ENCODE measurements at places on chromosomes 13 and 19. TPM values are rescaled to one million over a fixed set of nuclear protein-coding genes. Genes with fewer than 3 reads are reported as not detected.

DNA sequence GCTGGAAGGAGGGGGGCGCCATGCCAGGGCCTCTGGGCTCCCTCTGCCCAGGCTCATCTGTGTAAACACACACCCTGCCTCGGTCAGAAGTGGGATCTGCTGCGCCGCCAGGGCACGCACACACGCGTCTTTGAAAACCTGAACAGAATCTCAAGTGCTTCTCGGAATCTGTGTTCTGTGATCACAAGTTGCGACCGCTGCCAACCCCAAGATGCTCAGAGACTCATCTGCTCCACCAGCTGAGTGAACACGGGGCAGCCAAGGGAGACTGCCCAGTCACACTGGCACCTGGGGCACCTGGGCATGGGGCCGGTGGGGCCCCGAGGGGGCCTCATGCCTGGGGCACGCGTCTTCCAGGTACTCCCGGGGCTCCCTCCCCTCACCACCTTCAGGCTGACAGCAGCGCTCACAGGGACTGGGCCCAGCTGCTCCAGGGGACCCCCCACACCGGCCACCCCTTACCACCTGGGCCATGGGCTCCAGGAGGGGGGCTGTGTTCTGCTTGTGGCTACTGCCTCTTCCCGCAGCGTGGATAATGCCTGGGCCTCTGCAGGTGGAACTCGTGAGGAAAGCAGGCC is 59.0 kb downstream of the KLF2 start:
- H3K4me3 ChIP-seq, result no peak overlapping the region
- peaks cover 27% of the 10 kb centered on the region for H3K36me3 ChIP-seq
- H3K27me3 ChIP-seq, result no peaks in the 10 kb centered on the region

- no peak overlapping the region for H3K4me3 ChIP-seq
- no peak overlapping the region for H3K27ac ChIP-seq
- no peaks in the 10 kb centered on the region for H3K4me1 ChIP-seq
- DNase-seq, result peak; percentile 12
- no peaks in the 10 kb centered on the region for H3K36me3 ChIP-seq
- H3K27me3 ChIP-seq, result no peaks in the 10 kb centered on the region
These were observed 93.4 kb downstream of the UQCRFS1 start for GRCh38 chr19:29119590-29119989.

DNA sequence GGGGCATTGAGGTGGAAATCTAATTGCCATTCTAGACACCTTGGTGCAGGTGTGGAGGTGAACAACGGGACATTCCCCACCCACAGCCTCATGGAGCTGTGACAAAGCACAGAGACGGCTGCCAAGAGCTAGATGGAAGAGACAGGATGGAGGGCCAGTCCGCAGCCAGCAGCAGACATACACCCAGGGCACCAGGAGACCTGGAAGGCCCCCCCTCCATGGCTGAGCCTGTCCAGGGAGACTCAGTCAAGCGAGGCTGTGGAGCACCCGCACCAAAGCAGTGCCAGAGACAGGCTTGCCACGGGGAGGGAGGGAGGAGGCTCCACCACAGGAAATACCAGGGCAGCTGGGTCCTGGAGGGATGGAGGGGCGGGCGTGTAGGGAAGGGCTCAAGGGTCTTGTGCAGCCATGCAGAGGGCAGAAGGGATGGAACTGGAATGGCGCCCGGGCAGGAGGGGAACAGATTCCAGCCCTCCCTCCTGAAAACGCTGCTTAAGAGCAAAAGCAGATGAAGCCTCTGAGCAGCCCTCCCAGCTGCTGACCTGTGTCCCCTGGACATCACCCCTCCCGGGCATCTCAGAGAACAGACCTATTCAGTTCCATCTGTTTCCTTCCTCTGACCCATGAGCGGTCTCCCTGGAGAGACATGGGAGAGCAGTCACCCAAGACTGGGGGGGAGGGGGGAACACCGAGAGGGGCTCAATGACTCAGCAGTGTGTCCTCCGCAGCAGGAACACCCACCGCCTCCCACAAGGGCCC is 14.4 kb downstream of the EPS15L1 start:
- H3K4me3 ChIP-seq, result peak overlapping the region; percentile 23
- no peaks in the 10 kb centered on the region for H3K27me3 ChIP-seq
- peaks cover 34% of the 10 kb centered on the region for H3K4me1 ChIP-seq
- peak overlapping the region; percentile 39 for H3K27ac ChIP-seq
- H3K36me3 ChIP-seq, result no peaks in the 10 kb centered on the region
- peak; percentile 74 for DNase-seq

GRCh38 chr19:21705393-21705792 is 62.0 kb downstream of the ZNF100 start:
- no peak for DNase-seq
- no peak overlapping the region for H3K4me3 ChIP-seq
- no peaks in the 10 kb centered on the region for H3K27me3 ChIP-seq
- H3K27ac ChIP-seq, result no peak overlapping the region
- no peaks in the 10 kb centered on the region for H3K4me1 ChIP-seq
- no peaks in the 10 kb centered on the region for H3K36me3 ChIP-seq

- peaks cover 6% of the 10 kb centered on the region for H3K4me1 ChIP-seq
- H3K36me3 ChIP-seq, result no peaks in the 10 kb centered on the region
- DNase-seq, result no peak
- H3K4me3 ChIP-seq, result no peak overlapping the region
- H3K27me3 ChIP-seq, result no peaks in the 10 kb centered on the region
These were observed 3.2 kb downstream of the PCSK4 start for GRCh38 chr19:1486720-1487575.

- no peak overlapping the region for H3K27ac ChIP-seq
- no peak for DNase-seq
- no peaks in the 10 kb centered on the region for H3K27me3 ChIP-seq
- no peaks in the 10 kb centered on the region for H3K36me3 ChIP-seq
- no peak overlapping the region for H3K4me3 ChIP-seq
These were observed 323.0 kb downstream of the DNAJC15 start for GRCh38 chr13:43346427-43346826.

DNA sequence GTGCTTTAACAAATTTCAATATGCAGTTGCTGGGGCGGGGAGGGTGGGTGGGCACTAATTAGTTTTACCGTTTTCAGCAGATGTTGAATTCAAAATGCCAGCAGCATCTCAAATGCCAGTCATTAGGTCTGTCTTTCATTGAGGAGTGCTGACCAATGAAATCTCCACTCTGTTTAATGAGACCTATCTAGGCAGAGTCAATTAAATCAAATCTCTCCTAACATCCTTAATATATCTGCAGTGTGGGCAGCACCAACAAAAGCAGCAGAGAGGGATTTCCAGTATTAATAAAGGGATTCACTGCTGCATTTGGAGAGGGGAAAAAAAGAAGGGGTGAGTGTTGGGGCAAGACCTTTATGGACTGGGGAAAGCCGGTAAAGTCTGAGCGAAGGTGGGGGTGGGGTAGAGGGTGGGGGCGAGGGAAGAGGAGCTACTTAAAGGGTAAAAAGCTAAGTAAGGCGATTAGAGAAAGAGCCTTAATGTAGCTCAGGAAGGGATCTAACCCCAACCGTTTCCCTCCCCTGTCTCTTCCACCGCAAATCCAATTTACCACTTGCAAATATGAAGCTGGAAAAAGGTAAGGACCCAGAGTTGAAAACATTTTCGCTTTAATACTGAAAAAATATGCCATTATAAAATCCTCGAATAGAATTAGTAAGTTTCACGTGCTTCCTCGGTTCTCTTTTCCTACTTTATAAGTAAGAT is 4.5 kb downstream of the SLITRK1 start:
- peaks cover 28% of the 10 kb centered on the region for H3K27me3 ChIP-seq
- H3K27ac ChIP-seq, result no peak overlapping the region
- no peak overlapping the region for H3K4me3 ChIP-seq

DNA sequence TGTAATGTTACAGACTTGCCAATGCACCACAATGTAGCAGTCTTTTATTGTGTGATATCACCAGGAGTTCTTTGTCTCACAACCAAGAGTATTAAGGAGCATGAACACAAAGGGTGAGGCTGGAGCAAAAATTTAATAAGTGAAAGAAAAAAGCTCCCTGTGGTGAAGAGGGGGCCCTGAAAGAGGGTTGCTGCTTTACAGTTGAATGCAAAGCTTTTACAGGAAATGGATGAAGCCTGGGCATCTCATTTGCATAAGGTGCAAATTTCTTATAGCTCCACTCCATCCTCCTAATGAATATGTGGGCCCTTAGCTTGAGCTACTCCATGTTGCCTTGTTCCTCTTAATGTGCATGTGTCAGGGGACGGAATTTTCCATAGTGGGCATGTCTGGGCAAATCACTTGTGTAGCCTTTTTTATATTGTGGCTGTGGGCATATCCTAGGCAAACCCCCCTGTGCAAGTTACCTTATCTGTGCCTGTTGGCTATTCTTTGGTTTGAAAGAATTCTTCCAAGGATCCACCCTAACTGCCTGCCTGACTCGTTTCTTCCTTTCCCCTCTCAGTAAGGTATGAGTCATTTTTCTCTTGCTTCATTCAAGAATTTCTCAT is 45.3 kb upstream of the TRPC4 start:
- H3K4me1 ChIP-seq, result no peaks in the 10 kb centered on the region
- H3K36me3 ChIP-seq, result no peaks in the 10 kb centered on the region
- H3K27ac ChIP-seq, result no peak overlapping the region
- H3K27me3 ChIP-seq, result no peaks in the 10 kb centered on the region
- H3K4me3 ChIP-seq, result no peak overlapping the region
- no peak for DNase-seq

DNA sequence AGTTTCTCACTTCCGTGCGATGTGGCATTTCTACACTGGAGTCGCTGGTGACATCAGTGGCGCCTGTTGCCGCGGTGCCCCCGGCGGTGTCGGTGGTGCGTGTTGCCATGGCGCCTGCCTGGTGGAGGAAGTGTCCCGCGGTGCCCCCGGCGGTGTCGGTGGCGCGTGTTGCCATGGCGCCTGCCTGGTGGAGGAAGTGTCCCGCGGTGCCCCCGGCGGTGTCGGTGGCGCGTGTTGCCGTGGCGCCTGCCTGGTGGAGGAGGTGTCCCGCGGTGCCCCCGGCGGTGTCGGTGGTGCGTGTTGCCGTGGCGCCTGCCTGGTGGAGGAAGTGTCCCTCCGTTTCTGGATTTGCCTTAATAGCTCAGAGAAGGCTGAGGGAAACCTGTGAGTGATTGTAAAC is 127.6 kb downstream of the KDM4B start:
- H3K27me3 ChIP-seq, result no peaks in the 10 kb centered on the region
- no peak overlapping the region for H3K4me3 ChIP-seq
- no peaks in the 10 kb centered on the region for H3K36me3 ChIP-seq
- H3K27ac ChIP-seq, result no peak overlapping the region
- no peak for DNase-seq

GRCh38 chr19:16660763-16661479 is at the start of gene TMEM38A:
TSS of gene TMEM38A (plus strand) at chr19:16661139. CDS start at chr19:16661218, 79 bp downstream.
- H3K27me3 ChIP-seq, result no peaks in the 10 kb centered on the region
- peaks cover 19% of the 10 kb centered on the region for H3K4me1 ChIP-seq
- peak within 1 kb of the TSS; percentile 68 for H3K27ac ChIP-seq
- H3K4me3 ChIP-seq, result peak within 1 kb of the TSS; percentile 76
- peak; percentile 47 for DNase-seq
- peaks cover 25% of the 10 kb centered on the region for H3K36me3 ChIP-seq

GRCh38 chr19:14575428-14575980 is 3.6 kb upstream of the NDUFB7 start:
- H3K27ac ChIP-seq, result no peak overlapping the region
- H3K4me3 ChIP-seq, result no peak overlapping the region
- H3K27me3 ChIP-seq, result no peaks in the 10 kb centered on the region
- H3K4me1 ChIP-seq, result peaks cover 9% of the 10 kb centered on the region
- no peaks in the 10 kb centered on the region for H3K36me3 ChIP-seq

DNA sequence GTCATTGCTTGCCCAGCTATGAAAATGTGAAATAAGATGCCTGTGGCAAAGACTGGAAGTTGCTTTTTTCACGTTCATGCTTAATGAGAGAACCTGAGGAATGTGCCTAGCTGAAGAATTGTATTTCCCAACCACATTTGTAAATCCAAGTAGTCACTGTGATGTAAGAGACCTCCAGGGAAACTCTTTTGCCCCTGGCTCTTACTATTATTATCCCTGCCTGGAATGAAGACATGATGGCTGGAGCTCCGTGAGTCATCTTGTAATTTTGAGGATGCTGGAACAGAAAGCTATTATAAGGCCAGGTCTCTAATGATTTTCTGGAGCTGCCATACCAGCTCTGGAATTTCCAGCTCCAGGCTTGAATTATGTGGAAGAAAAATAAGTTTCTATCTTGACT is 894.3 kb downstream of the DIAPH3 start:
- no peaks in the 10 kb centered on the region for H3K36me3 ChIP-seq
- no peaks in the 10 kb centered on the region for H3K27me3 ChIP-seq
- no peak overlapping the region for H3K4me3 ChIP-seq
- H3K4me1 ChIP-seq, result no peaks in the 10 kb centered on the region
- no peak for DNase-seq

GRCh38 chr13:81171065-81171647 is 830.2 kb upstream of the SPRY2 start:
- H3K27ac ChIP-seq, result no peak overlapping the region
- no peaks in the 10 kb centered on the region for H3K4me1 ChIP-seq
- H3K4me3 ChIP-seq, result no peak overlapping the region
- H3K27me3 ChIP-seq, result no peaks in the 10 kb centered on the region
- H3K36me3 ChIP-seq, result no peaks in the 10 kb centered on the region

DNA sequence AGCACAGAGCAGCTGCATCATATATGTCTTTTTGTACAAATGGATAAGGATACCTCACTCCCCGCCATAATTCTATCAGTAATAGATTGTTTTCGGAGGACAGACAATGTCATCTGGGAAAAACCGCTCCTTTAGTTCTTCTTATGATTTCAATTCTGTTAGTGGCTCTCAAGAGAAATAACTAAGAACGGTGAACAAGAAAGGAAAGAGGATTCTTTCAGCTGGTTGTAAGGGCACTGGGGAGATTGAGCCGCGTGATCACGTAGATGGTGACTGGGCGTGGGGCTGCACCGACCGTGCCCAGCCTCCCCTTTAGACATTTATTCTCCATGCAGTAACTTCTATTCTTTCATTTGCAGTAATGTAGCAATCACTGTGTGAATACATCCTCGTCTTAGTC is 99.4 kb upstream of the PEG3 start:
- no peaks in the 10 kb centered on the region for H3K27me3 ChIP-seq
- H3K4me3 ChIP-seq, result no peak overlapping the region
- H3K36me3 ChIP-seq, result no peaks in the 10 kb centered on the region
- DNase-seq, result no peak
- no peak overlapping the region for H3K27ac ChIP-seq
- H3K4me1 ChIP-seq, result no peaks in the 10 kb centered on the region

DNA sequence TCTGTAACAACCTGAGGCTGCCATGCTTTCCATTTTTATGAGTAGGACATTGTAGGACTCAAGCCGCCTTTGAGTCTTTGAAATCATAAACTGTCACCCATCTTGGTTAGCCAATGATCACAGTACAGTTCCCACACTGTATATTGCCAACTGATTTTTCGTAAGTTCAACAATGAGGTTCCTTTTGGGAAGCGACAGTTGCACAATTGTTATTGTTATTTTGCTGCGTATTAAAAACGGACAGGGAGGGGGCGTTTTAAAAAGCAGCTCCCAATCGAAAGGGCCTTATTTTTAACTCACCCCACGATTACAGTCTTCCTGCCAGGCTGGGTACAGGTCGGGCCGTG is 601 bp downstream of the SLC46A3 start:
- H3K36me3 ChIP-seq, result no peaks in the 10 kb centered on the region
- H3K27me3 ChIP-seq, result no peaks in the 10 kb centered on the region
- peak overlapping the region; percentile 97 for H3K27ac ChIP-seq
- peaks cover 7% of the 10 kb centered on the region for H3K4me1 ChIP-seq
- no peak for DNase-seq
- peak overlapping the region; percentile 20 for H3K4me3 ChIP-seq

GRCh38 chr19:43648633-43649032 is 9.0 kb upstream of the CADM4 start:
- no peak for DNase-seq
- H3K27ac ChIP-seq, result no peak overlapping the region
- H3K4me3 ChIP-seq, result no peak overlapping the region
- H3K27me3 ChIP-seq, result no peaks in the 10 kb centered on the region

Gene CLDN10
- total RNA-seq, result not detected

Gene LRRC63
- total RNA-seq, result 0.90 TPM

Gene RASGRP4
- total RNA-seq, result 4.6 TPM

Gene TEX101
- not detected for total RNA-seq

Gene IZUMO2
- not detected for total RNA-seq

Gene CNMD
- not detected for total RNA-seq
